Right forelimb (tissue), 1 donor: ENCODE measurements at places on chromosomes 4 and X.

DNA sequence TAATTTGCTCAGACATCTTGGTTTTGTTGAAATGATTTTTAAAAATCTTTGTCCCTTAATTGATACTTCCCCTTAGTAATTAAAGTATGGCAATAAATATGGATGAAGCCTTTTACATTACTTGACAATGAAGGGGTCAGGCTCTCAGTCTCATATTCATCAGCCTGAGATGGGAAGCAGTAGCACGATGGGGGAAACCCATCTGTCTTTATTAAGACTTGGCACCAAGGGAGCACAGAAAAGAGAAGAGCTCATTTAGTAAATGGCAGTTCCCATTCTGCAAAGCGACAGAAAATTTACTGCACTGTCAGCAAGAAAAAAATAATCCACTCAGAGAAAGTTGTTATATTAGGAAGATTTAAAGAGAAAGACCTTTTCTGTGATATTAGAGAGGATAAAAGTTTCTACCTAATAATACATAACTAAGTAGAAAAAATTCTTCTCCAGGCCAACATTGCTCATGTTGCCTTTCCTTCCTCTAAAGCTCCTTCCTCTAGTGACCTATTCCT, 7.9 kb upstream of the SERTM2 start:
- no peak for DNase-seq

- no peak for DNase-seq
These were observed 803 bp downstream of the CNGA1 start for GRCh38 chr4:48015678-48016077.

GRCh38 chr4:175253184-175253902, 335.2 kb downstream of the ADAM29 start:
- DNase-seq: no peak

DNA sequence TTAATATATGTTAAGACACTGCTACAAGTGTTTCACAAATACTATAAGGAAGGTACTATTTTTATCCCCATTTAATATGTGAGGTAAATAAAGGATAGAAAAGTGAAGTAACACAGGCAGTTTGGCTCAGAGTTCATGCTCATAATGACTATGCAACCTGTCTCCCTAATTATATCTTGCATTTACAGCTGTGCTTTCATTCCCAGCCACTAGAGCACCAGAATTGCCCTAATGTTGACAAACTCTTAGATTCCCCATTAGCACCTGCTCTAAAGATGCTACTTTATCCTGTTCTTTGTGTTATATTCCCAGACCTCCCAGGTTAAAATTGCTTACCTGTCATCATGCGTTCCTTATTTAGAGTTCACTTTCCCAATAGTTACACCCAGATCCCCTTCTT, 833.6 kb downstream of the CCSER1 start:
- no peak for DNase-seq

GRCh38 chrX:39654183-39654925, 443.4 kb downstream of the BCOR start:
- DNase-seq: no peak

DNA sequence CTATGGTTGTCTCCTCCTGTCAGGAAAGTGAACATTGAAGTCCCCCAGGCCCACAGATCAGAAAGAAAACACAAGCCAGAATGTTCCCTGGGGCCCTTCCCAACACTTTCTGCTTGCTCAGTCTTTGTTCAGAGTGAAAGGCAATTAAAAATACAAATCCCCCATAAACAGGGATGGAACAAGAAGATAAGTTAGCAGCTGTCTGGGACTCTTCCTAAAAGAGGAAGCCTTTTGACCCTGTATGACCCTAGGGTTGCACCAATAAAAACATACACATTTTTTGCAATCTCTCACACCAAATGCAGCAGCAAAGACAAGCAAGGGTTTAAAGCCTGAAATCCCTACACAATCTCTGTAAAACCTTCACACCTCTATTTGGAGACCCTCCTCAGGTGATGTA, 22.6 kb downstream of the IRF2 start:
- DNase-seq: no peak

GRCh38 chr4:124060261-124060918, 652.1 kb downstream of the ANKRD50 start:
- DNase-seq: peak; percentile 54

GRCh38 chrX:15416133-15416993, 32.1 kb upstream of the VEGFD start:
- DNase-seq: no peak

- DNase-seq: no peak
These were observed 506.7 kb downstream of the PCDH18 start for GRCh38 chr4:137025484-137026059.

DNA sequence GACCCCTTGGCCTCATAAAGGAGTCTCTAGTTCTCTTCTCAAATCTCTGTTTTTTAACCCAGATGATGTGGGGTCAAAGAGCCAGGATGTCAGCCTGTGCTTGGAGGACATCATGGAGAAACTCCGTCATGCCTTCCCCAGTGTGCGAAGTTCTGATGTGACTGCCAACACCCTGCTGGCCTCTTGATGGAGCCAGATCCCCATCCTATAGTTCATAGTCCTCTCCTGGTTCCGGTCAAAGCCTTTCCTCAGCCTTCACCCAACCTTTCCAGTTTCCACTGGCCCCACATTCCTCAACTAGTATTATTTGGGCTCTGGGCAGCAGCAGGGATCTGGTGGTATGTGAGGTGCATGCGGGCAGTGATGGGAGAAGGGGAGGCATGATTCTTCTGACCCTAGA, 30.7 kb downstream of the TAF7L start:
- no peak for DNase-seq

DNA sequence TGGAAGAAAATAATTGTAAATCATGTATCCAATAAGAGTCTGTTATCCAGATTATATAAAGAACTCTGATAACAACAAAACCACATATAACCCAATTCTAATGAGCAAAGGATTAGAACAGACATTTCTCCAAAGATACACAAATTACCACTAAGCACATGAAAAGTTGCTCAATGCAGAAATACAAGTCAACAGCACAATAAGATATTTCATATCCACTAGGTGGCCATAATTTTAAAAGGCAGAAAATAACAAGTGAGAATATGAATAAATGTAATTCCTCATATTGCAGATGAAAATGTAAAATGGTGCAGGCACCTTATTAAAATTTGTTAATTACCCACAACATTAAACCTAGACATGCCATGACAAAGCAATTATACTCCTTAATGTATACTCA, 73.9 kb upstream of the ZCCHC13 start:
- no peak for DNase-seq

DNA sequence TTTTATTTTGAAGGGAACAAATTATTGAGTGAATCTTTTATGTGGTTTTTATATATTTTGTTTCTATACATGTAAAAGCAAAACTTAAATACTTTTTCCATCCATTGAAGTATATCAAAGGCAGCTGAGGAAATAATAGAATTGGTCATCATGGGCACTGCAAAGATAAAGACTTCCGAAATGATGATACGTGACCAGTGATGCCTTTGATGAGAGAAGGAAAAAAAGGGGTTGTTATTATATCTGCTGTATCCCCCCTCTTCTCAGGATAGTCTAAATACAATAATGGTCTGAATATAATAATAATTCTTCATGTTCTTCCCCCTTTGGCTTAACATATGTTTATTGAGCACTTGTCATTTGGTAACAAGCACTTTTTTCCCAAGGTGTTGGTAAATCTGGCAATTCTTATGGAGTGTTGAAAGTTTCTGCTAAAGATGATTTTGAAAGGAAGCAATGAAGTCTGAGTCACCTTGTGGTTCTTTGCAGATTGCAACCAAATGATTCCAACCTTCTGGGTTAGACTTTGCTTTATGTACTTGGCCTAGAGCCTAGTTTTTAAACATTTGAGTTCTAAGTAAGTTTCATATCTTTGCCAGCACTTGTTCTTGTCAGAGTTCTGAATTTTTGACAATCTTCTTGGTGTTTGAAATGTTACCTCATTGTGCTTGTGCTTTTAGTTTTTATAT, 60.8 kb downstream of the USP9X start:
- DNase-seq: no peak

DNA sequence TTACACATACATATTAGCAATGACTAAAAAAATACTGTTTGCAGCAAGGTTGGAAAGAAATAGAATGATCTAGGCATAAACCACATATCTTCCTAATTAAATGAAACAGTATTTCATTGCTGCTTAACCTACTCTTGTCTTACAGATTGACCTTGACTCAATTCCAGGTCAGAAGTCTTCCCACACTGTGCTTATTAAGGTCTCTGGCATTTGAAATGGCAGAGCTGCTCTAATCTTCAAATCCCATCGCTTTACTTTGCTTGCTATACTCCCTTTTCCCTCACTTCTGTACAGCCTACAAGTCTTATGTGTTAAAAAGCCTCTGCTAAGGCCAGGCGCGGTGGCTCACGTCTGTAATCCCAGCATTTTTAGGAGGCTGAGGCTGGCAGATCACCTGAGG, 424.5 kb downstream of the RPA4 start:
- no peak for DNase-seq

- no peak for DNase-seq
These were observed 411.3 kb upstream of the RASGEF1B start for GRCh38 chr4:81883004-81883403.

GRCh38 chrX:77070202-77070918, 376.8 kb upstream of the FGF16 start:
- no peak for DNase-seq

DNA sequence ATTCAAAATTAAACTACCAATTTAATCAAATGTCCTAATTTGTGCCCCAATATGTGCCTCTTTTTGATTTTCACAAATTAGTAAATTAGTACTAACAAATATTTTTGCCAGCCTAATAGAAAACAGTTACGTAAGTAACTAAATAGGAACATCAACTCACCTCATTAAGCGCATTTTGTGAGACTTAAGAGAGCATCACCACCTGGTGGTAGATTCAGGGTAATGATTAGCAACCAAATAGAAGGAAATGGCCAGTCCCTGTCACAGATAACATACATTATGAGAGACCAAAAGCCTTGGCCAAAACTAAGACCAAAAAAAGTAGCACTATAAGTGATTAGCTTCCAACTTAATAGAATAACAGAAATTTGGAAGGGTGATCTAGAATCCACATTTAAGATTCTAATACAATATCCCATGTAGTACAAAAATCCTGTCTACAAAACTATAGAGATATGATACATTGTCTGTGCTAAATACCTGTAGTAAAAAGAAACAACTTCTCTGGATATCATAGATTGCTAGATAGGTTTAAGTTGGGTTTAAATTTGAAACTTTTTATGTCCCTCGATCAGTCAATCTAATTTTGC, 46.7 kb downstream of the C4orf46 start:
- no peak for DNase-seq

DNA sequence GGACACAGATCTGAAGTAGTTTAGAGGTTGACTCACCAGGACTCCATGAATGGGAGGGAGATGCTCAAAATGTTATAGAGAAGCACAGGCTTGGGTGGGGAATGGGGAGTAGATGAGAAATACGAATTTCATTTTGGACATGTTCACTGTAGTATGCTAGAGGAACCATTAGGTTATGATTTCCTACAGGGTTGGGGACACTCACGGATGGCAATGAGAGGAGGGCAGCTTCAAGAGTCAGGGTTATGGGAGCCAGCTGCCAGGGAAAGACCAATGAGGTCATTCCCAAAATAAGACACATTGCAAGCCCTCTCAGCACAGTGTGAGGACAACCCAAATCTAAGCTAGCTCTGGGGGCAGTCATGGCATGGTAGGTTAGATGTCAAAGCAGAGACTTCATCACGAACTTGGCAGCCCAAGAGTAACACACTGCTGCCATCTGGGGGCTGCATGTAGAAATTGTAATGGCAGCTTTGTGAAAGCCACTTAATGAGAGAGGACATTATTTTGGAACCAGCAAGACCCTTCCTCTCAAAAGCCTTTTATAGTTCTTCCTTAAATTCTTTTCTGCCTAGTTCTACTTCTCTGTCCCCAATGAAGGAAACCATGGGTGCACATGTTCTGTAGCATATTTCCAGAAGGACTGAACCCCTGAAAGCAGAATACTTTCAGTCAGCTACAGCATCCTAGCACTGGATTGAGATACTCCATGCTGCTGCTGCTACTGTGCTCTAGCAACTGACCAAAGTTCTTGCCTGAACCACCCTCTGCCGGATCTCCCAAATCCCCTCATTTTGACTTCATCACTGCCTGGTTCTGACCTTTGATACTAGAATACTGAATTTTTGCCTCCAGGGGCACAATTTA, 16.2 kb upstream of the ZCCHC12 start:
- peak; percentile 54 for DNase-seq

DNA sequence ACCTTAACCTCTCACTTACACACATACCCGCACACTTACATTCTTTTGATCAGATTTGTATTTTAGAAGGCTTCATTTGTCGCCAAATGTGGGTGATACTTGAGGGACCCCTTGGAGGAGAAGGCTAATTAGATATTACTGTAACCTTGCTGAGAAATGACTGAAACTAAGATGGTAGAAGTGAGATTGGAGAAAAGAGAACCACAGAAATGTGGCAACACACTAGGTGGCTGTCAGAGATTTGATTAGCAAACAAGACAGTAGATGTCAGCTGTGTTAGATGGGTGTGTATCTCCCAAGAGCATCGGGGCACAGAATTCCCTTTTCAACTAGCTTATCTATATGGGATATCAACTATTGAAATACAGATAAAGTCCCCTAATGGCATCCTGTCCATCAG, 149.3 kb upstream of the FABP2 start:
- no peak for DNase-seq

DNA sequence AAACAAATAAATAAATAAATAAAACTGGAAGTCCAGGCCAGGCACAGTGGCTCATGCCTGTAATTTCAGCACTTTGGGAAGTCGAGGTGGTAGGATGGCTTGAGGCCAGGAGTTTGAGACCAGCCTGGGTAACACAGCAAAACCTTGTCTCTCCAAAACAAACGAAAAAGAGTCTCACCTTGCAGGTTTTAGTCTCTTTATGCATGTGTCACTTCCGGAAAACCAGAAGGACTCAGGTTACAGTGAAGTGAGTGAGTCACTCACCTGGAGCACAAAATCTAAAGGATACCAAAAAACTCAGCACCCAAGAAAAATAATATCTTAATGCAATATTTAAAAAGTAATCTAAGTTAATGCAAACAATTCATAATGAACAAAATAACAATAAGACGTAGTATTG, 20.1 kb upstream of the SLC34A2 start:
- DNase-seq: no peak

DNA sequence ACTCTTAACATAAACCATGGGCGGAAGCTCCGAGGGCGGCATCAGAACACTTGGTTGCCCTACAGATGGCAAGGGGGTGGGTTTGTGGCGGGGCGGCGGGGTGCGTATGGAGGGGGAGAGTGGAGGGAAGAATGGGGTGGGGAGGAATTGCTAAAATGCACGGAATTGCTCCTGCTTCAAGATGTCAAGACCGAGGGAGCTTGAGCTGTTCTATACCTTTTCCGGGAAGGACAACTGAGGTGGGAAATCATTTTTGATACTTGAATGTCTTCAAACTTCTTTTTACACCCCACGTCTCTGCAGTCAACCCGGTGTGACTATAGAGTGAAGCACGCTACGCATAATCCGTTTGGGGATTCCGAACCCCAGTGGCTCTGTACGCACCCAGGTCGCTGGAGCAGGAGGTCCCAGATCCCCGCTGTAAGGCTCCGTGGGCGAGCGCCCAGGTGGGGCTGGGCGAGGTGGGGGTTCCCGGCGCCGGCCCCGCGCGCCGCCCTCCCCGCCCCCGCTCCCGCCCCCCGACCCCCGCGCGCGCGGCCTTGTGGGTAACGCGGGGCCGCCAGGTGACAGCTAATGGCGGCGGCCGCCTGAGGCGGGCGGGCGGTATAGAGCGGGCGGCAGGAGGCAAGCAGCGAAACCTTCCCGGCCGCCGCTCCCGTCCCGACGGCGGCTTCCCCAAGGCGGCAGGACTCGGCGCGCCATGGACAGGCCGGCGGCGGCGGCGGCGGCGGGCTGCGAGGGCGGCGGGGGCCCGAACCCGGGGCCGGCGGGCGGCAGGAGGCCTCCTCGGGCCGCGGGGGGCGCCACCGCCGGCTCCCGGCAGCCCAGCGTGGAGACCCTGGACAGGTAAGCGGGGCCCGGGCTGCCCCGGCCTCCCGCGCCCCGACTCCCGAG, at the start of gene MTMR1:
Gene MTMR1, plus strand, starts transcription at position 566 of the 894 bp plus-strand sequence. Its CDS starts 135 bp downstream, at position 701.
- peak; percentile 55 for DNase-seq
